ENCODE measurements at places on chromosomes 2 and 18.

DNA sequence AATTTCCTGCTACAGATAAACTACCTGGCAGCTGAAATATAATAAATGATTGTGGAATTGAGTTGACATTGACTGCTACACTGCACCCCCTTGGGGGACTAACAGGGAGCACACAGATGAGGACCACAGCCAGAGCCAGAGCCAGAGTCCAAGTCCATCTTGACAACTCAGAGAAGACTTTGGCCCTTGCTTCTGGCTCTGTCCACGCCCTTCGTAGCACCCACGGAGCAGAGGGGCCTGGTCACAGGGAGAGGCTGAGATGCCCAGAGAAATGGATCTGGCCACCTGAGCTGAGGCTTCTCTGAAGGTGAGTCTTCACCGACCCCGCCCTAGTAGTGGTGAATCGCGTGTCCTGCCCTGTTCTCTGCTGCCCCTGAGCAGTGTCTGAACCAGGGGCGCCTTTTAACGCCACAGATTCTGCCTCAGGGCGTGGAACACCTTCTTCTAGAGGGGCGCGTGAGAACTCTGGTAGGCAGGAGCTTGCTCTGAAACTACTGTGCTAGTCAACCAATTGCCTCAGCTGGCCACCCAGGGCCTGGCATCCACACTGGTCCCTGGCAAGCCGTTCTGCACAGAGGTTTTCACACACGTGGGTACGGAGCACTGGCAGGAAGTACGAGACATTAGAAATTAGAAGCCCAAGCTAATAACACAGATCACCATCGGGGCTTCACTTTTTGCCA lies 35.7 kb upstream of the MAT2A start:
- no peak for DNase-seq

DNA sequence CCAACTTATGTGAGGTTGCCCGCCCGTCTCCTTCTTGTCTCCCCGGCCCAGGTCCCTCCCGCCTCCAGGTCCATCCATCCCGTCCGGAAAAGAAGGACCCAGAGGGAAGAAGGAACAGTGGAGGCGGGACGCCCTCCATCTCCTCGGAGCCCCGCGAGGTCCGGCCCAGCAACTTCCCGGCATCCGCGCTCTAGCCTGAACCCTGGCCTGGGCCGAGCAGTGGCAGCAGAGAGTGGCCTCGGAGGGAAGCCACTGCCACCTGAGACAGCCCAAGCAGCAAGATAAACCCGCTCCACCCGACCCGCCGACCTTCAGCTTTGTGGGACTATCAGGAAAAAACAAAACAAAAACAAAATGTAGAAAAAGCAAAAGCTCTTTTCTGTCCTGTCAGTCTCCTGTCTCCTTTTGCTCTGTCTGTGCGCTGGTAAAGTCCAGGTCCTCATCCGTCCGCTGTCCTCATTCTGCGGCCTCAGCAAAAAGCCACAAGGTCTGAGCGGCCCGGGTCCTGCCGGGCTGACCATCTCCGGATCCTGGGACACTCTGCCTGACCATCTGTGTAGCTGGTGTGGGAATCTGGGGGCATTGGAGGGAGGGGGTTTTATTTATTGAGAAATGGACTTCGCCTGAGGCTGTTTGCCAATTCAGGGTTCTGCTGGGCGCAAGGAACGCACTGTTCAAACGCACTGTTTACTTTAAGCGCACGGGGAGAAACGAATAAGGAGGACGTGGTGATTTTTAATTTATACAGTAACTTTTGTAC lies 3.1 kb downstream of the DLX1 start:
- DNase-seq, result no peak

- no peak for DNase-seq
These were observed 120.4 kb downstream of the ACKR3 start for GRCh38 chr2:236689981-236690380.

GRCh38 chr18:54233228-54233625 lies 8.8 kb upstream of the MBD2 start:
- DNase-seq, result no peak

DNA sequence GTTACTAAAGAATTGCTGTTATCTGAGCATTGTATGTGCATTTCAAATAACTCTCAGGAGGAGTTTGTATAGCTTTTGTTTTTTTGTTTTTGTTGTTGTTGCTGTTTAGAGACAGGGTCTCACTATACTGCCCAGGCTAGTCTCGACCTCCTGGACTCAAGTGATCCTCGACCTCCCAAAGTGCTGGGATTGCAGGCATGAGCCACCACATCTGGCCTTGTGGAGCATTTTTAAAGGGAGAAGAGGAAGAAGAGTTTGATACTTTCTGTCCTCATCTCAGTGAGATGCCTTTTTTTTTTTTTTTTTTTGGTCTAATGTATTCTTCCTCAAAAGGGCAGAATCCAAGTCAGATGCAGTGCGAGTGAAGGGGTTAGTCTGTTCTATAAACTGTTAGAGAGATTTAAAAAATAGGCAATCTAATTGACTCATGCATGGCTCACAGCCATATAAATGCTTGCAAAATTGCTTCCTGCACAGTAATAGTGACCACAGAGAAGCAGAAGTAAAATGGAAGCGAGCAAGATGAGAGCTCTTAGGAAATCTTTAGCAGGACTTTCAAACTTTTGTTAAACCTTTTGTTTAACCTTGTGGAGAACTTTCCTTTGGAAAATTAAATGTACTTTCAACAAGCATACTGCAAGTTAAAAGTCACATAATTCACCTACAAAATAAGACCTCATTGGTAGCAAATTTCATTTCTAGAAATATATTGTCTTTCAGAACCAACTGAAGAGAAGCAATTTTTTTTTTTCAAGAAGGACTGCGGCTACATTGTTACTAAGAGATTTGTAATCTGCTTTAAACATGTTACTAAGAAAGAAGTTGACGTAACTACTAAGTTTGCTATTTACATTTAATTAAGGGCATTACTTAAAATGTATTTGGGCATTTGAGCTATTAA lies 52.3 kb upstream of the ROCK1 start:
- no peak for DNase-seq

GRCh38 chr2:178128836-178129630 lies 16.8 kb downstream of the RBM45 start:
- DNase-seq, result no peak

DNA sequence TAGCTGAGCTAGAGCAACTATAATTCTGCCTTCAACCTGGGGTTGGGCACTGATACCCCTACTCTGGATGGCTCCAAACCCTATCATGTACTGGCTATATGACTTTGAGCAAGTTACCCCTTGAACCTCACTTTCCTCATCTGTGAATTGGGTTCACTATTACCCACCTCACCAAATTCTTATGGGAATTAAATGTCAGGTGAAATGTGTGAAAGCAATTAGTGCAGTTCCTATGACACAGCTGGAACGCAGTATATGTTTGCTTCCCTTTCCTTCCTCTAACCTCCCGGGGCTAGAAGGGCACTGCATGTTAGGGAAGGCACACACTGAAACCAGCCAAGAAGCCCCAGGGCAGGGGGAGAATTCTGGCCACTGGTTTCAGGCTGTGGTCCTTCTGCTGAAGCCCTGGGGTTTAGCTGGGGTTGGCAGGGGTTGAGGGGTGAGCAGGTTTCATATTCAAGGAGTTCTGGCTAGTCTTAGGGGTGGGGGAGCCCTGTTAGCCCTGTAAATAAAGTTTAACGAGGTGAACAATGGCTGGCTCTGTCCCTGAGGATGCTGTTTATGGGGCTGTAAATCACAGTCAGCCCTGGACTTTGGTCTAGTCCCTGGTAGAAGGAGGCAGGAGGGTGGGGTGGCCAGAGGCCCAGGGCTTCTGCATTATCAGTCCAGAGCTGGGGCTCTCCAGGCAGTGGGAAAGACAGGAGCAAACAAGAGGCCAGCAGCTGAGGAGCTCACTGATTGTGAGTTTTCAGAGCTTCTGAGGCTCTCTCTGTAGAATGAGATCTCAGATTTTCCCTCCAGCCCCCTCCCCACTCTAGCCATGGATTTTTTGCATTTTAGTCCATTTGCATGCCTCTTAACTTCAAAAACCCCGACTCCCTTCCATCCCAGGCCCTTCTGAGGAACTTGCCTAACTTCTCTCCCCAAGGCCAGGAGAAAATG lies 8.0 kb downstream of the PKDCC start:
- no peak for DNase-seq

GRCh38 chr2:96923810-96924774 lies 54.2 kb upstream of the SEMA4C start:
- no peak for DNase-seq

GRCh38 chr2:186868344-186868743 lies 19.4 kb upstream of the ZSWIM2 start:
- DNase-seq, result no peak

DNA sequence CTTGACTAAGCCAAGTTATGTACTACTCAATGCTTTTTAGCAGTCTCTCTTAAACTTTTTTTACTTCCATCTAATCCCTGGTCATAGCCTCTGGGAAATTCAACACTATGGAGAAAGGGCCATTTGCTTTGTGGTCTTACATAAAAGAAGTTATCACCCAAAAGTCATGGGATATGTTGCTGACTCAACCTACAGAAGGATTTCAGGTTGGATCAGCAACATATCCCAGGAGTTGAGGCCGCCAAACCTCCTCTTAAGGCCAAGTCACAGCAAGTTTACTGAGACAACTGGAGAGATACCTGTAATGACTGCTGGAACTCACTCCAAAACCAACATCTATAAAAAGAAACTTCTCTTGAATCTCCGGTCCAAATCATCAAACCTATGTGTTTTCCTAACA lies 141.1 kb downstream of the IRS1 start:
- DNase-seq, result no peak

GRCh38 chr2:75153221-75153620 lies 46.1 kb downstream of the TACR1 start:
- DNase-seq, result no peak

DNA sequence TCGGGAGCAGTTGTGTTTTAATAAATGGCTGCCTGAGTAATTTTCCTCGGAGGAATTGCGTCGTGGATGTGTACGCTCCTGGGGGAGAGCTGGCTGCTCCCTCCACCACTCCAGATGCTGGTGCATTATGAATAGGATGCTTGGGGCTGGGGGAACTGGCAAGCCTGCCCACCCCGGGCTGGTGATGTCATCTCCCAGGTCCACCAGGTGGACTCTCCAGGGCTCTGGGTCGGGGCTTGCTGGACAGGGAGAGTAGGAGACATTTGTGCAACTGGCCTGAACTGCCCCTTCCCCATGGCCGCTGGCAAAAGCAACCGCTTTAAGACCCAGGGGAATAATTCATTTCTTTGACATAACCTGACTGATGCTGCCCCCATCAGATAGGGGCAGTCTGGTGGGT lies 158.7 kb downstream of the KLHL29 start:
- DNase-seq, result no peak

- no peak for DNase-seq
These were observed 3.4 kb downstream of the SRBD1 start for GRCh38 chr2:45607701-45608100.

DNA sequence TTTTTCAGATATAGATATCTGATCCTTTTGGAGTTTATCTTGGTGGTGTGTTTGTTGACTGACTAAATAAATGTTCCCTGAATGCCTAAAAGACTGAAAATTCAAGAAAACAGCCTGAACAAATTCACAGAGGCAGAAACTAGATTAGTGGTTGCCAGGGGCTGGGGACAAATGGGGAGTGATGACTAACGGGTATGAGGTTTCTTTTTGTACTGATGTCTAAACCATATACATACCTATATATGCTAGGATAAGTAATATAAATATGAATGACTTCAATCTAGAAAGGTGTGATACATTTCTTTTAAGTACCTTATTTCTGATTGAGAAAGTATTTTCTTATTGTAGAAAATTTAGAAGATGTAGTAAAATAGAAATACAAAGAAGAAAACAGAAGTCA lies 176.9 kb upstream of the PGAP1 start:
- no peak for DNase-seq

DNA sequence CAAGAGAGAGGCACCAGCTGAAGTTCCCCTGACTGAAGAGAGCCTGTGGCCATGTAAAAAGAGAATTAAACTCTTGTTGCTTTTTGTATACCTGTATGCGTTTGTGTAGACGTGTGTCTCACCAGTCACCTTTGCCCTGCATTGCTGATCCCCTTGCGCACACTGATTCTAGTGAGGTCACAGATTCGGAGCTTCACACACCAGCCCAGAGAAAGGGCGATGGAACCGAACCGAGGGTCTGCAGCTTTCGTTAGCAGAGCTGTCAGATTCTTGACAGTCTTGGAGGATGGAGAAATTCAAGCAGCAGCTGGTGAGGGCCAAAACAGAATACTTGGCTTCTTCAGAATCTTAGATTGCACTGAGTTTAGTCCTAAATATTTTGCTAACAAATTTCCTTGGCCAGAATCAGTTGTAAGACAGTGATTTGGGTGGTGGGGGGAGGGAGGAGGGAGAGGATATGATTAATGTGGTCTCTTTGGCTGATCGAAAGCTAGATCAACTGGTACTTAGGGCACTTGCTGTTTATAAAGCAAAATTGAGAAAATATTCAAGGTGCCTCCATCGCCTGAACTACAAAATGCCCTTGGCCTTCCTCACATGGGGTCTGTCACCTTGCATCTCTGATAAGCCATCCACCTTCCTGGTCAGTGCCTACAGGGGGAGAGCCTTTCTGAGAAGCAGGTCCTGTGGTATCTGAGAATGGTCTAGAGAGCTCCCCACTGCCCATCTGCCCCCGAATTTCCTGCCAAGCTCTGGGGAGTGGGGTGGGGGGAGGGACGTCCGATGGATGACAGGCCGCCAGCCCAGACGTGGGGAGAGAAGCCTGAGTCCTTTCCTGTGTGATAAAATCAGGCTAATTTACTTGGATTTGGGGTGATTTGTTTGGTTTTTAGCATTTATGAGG lies 123.5 kb downstream of the CABLES1 start:
- DNase-seq, result no peak

DNA sequence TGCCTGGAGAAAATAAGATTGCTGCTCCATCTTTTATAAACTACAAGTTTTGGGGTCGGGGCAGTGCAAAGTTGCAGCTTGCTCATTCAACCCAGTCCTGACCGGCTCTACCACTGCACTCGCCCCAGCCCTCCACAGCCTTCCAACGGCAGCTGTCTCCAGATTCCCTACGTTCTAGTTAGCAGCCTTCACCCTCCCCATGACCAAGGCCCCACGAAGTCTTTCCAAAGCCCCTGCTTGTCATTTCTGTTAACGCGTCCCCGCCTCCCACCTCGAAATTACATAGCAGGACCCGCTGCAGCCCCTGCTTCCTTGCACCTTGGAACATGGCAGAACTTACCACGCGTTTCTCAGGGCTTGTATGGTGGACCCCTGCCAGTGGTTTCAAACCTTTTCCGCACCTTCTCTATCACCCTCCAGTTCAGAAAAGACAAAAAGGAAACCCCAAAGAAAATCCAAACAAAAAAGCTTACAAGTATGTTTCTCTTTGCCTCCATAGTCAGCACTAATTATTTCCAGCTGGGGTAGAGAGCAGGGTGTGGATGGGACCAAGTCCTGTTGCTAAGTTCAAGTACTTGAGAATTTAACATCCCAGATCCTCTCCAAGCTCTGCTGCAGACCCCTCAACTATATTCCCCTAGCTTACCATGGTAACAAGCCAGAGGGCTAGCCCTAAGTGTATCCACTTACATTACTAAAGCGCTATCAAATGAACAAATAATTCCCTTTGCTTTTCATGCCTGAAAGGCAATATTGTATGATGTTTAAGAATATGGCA lies 161.5 kb downstream of the TGIF1 start:
- DNase-seq, result no peak

DNA sequence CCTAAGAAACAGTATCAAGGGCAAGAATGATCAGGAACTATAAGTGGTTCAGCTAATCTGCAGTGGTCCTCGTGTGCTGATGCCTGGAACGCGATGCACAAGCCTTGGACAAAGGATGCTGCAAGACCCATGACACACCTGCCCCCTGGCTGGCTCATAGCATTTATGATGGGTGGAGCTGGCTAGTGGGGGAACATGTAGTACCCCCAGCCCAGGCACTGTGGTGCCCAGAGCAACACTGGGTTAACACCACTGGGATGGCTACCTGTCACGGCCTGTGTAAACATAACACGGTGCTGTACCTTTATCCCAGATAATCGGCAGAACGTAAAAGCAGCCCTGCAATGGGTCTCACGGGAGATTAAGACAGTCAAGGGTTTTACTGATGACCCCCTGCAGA lies 60.3 kb upstream of the PEX13 start:
- DNase-seq, result no peak

All from cortex of kidney (tissue), 1 donor.